COLO829 (cell line): ENCODE measurements at places on chromosomes 3 and 15.

DNA sequence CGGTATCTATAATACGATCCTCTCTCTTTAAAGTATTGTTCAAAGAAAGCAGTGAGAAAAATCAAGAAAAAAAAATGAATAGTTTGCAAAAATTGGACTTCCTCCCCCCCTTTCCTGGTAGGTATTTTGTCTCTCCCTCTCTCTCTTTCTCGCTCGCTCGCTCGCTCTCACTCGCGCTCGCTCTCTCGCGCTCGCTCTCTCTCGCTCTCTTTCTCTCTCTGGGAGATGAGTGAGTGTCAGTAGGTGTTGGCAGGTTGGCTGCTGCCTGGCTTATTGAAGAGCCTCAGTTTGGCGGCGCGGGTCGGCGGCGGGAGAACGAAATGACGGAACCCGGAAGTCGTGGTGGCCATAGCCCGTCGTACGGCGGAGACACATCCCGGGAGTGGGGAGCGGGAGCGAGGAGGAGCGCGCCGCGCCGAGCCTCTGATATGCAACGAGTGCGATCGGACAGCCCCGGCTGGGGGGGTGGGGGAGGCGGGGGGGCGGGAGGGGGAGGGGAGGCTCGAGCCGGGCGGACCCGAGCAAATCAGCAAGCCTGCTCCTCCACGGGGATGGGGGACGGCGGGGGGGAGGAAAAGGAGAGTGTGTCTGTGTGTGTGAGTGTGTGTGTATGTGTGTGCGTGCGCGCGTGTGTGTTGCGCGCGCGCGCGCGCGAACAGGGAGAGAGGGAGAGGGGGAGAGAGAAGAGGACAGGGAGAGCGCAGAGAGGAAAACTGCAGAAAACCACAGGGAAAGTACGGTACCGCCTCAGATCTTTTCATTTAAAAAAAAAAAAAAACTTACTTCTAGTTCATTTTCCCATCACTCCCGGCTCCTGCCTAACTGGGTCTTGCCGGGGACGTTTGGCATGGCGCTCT lies at the start of gene MEIS2:
Gene MEIS2, minus strand, starts transcription at position 441 of the 857 bp plus-strand sequence. CDS start 1,083 bp downstream, outside the sequence.
- peak; percentile 72 for DNase-seq

- no peak for DNase-seq
Observed at GRCh38 chr3:140265302-140265701, 330.3 kb downstream of the CLSTN2 start.

GRCh38 chr15:63509056-63509954 lies 4.9 kb downstream of the USP3 start:
- DNase-seq = no peak

- no peak for DNase-seq
Observed at GRCh38 chr3:121942116-121942786, 48.0 kb downstream of the SLC15A2 start.

DNA sequence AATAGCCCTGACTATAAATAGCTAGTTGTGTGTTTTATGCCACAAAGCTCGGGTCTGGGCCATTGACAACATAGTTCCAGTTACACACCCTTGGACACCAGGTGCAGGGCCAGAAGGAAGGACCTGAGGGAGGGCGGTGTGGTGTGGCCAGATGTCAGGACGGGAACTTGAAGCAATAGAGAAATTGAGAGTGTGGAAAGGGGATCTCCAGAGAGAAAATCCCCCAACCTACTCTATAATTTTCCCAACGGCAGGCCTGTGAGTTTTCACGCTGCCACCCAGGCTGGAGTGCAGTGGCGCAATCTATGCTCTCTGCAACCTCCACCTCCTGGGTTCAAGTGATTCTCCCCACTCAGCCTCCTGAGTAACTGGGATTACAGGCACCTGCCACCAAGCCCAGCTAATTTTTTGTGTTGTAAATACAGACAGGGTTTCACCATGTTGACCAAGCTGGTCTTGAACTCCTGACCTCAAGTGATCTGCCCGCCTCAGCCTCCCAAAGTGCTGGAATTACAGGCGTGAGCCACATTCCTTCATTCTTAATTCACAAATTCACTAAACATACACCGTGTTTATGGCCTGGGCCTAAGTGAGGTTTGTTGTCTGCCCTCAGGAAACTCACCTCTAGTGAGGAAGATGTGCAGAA lies 70.8 kb upstream of the KLF13 start:
- DNase-seq = no peak

DNA sequence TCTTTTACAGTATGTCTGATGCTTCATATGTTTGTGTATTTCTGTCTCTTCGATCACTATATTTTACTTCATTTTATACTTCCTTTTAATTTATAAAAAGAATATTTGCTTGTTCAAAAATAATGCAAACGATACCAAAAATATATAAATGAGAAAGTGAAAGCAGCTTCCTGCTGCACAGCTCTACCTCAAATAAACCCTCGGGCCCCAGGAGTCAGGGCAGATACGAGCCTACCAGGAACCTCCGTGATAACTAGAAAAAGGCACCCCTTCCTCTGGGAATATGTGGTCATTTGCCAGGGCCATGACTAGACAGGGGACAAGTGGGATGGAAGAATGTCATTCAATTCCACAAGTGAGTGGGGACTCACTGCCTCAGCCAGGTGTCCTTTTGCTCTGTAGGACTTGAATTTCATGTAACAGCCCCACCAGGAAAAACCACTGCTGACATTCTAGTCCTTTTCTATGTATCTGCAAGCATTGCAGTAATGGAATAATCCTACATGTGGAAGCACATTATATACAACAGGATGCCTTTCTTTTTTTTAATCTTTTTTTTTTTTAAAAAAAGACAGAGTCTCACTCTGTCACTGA lies 133.3 kb downstream of the SUCLG2 start:
- DNase-seq = no peak

DNA sequence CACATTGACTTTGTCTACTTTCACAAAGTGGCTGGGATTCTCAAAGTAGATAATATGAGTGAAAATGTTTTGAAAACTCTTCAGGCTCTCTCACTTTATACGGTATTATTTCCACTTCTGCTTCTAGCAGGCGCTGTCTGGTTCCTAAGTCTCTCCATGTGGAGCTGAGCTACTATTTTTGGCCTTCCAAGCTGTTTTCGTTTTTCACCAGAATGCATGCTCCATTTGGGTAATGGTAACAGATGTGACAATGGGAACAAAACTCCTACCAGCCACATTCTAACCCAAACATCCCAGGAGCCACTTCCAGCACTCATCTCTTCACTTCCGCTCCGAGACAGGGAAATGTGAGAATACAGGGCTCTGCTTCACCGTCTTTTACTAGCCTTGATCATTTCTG lies 586.7 kb downstream of the NTRK3 start:
- DNase-seq = no peak

- DNase-seq = no peak
Observed at GRCh38 chr3:170727754-170728153, 141.9 kb upstream of the SLC7A14 start.

DNA sequence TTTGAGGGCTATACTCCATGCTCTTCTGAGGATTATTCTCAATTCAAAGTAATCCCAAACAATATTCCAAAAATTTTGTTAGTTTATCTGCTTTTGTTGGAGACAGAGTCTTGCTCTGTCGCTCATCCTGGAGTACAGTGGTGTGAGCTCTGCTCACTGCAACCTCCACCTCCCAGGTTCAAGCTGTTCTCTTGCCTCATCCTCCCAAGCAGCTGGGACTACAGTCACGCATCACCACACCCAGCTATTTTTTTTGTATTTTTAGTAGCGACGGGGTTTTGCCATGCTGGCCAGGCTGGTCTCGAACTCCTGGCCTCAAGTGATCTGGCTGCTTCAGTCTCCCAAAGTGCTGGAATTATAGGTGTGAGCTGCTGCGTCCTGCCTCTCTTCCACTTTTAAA lies 39.1 kb downstream of the MEF2A start:
- DNase-seq = no peak

DNA sequence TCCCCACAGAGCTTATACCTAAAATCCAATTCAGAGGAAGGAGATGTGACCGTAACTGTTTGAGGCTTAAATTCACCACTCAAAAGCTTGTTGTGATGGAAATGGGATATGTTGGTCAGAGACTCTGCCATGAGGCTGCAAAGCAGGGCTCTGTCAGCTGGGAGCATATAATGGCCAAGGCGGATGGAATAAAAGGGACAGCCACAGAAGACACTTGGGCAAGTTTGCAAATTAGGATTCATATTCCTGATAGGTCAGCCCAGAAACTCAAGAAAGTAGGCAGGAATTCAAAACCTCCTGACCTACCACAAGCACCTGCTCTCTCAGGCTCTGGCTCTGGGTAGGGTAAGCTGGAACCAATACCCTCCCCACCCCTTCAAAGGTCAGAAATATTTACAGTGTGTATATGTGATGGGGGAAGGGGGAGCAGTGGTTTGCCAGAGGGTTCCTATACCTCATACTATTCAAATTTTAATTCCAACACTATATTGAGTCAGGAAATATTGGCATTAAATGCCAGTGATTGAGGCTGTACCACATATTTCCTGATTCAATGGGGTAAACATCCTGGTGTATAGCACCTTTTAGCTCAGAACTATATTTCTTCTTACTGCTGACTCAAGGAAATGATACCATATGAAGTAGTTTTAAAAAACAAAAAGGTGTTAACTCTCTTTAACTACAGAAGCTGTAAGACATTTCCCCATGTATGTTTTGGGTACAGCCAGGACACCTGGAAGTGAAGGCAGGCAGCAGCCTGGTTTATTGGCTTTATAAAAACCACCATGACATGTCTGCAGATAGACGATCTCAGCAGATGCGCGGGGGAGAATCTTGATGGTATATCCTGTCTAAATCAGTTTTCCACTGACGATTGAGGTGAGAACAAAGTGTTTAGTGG lies 19.2 kb downstream of the FYCO1 start:
- DNase-seq = no peak

GRCh38 chr3:69825446-69825845 lies 86.2 kb downstream of the MITF start:
- DNase-seq = no peak

GRCh38 chr3:25971736-25972135 lies 181.8 kb downstream of the OXSM start:
- no peak for DNase-seq

DNA sequence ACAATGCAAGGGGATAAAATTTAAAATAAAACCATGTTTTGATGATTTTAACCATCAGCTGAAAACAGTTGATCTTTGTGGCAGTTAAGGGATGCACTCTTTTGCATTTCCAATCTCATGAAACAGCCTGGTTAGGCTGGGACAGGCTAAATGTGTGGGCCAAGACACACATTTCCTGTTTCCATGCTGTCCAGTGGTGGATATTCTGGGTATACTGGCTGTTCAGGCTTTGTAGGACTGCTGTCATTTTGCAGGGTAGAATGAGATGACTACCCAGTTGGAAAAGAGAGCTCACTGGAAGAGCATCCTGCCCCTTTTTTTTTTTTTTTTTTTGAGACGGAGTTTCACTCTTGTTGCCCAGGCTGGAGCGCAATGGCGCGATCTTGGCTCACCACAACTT lies 42.0 kb upstream of the IP6K2 start:
- no peak for DNase-seq

DNA sequence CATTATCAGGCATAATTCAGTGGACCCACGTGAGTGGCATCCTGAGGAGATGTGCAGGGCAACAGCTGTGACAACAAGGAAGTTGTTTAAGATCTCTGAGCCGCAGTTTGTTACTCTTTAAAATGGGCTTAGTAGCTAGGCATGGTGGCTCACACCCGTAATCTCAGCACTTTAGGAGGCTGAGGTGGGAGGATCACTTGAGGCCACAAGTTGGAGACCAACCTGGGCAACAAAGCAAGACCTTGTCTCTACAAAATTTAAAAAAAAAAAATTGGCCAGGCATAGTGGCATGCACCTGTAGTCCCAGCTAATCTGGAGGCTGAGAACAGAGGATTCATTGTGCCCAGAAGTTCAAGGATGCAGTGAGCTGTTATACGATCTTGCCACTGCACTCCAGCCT lies 12.2 kb downstream of the SUCLG2 start:
- no peak for DNase-seq

DNA sequence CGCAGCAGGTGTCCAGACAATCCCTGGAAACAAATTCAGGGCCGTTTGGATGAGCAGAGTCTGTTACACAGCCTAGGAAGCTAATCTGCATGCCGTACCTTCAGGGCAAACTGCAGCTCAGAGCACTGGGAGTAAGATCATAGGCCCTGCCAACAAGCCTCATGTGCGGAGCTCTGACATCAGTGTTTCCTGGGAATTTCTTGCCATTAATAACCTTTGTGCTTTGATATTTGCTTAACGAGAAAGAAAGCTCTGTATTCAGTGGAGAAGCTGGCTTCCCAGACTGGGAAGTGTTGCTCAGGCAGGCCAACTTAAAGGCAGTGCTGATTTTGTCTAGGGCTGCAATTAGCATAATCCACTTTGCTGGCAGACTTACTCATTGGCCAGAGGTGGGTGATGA lies 116.1 kb upstream of the KLHL25 start:
- peak; percentile 88 for DNase-seq

- DNase-seq = no peak
Observed at GRCh38 chr3:47036145-47036544, 56.7 kb downstream of the NBEAL2 start.

GRCh38 chr3:159950156-159950898 lies 38.3 kb upstream of the IL12A start:
- DNase-seq = no peak

DNA sequence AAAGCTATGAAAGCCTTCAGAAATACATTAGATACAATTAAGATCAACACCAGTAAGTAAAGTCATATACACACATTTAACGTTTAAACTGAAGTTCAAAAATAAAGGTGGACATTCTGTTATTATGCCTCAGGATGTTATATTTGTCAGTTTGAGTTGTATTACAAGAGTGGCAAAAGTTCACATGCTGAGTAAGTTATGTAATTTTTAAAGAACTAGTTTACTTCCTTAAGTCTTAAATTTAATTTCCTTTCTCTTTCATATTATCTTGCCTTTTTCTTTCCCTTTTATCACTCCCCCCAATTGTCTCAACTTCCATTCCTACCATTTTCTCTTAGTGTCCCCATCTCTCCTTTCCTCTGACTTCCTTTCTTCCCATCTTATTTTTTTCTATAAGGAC lies 4.9 kb upstream of the GPR87 start:
- DNase-seq = no peak

- no peak for DNase-seq
Observed at GRCh38 chr3:63807961-63808565, 11.0 kb upstream of the C3orf49 start.

DNA sequence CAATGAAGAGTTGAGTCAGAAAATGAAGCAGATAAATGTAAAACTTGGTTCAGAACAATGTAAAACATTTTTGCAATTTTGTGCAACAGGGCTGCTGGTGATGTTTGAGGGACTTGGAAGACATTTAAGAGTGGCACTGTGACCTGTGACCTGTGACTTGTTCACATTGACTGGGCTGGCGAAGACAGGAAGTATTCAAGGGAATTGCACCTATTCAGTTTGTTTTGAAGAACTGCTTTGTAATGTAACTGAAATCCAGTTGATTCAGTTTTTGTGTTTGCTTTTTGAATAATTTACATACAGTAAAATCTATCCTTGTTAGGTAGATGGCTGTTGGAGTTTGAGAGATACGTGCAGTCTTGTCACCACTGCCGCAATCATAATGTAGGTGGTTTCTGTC lies 35.4 kb downstream of the MCTP2 start:
- no peak for DNase-seq

- no peak for DNase-seq
Observed at GRCh38 chr3:29581311-29581710, 300.4 kb downstream of the RBMS3 start.

GRCh38 chr3:41265011-41265545 lies 65.8 kb downstream of the CTNNB1 start:
- no peak for DNase-seq
